Naive thymus-derived CD4-positive, alpha-beta T cell (primary cell): ENCODE measurements at places on chromosomes 7 and 10.

DNA sequence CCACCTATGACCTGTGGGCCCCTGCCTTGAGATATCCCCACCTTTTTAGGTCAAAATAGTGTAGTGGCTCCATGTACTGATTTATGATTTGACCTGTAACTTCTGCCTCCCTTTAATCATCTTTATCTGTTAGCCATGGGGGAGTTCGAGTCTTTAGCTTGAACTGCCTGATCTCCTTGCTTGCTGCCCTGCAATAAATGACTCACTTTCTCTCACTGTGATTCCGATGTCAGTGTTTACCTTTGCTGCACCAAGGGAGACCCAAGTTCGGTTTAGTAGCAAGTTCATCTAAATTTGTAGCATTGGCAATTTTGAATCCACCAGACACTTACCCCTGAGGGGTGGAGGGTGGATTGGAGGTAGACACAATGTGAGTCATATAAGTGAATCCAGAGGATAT lies 814.6 kb upstream of the AUTS2 start:
- DNase-seq = no peak

- no peak for DNase-seq
These were observed 236.6 kb downstream of the CDK14 start for GRCh38 chr7:90832726-90833125.

DNA sequence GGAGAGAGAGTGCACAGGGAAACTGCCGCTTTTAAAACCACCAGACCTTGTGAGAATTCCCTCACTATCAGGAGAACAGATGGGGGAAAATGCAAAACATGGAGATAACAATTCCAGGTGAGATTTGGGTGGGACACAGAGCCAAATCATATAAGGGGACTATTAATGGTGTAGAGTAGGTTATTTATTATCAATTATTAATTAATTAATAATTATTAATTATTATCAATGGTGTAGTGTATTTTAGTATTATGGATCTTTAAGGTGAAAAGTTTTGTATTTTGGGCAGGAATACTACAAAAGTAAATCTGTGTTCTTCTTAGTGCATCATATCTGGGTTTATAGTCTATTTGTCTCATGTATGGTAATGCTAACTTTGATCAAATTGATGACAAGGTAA lies 377.7 kb upstream of the KCND2 start:
- no peak for DNase-seq

DNA sequence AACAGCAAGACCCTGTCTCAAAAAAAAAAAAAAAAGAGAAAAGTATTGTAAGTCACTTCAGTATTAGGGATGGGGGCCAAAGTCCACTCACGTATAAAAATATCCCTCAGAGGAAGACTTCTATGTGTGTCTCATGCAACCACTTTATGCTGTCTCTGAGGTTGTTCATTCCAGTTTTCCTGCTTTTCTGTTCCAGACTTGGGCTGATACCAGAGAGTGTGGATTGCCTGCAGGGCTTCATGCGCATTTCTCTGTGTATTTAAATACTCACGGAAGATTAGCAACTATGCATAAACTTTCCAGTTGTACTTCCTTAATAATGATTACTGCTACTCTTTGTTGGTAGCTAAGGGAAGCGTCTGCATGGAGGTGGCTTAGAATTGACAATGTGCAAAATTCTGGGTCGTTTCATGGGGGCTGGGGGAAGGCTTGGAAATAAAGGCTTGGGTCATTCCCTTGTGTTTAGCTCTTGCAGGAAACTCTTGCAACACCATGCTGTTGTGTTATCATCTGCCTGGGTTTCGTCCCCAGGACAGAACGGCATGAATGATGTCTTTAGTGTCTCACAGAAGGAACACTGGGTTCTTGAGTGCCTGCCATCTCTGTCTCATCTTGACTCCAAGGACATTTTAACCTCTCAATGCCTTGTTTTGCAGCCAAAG lies 54.1 kb downstream of the KIAA1217 start:
- DNase-seq = no peak

DNA sequence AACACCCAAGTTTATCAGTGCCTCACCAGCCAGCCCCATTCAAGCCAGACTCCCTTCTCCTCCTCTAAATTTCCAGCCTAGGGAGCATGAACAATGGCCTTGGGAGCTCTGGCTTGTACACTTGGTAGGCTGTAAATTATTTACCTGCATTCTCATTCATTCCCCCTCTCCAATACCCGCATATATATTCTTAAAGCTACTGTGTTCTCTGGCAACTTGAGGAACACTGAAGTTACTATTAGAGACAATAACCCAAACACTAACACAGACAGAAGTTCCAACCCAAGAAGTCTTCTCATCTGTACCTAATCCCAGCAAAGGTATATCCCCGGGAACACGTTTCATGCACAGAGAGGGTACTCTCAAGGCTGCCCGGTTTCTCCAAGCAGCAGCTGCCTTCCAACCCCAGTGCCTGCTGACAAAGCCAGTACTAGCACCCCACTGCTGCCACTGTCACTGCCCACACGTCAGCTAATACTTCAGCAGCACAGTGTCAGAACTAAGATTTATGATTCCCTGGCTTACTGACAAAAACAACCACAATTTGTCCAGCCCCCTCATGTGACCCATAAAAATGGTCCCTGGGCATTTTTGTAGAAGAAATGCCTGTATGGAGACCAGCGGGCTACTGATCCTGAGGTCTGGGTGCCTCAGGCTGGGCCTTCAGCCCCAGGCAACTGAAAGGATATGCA lies 3.1 kb downstream of the WDR91 start:
- DNase-seq = no peak

- DNase-seq = no peak
These were observed 1.8 kb downstream of the REEP3 start for GRCh38 chr10:63522995-63523394.

GRCh38 chr7:141074162-141074991 lies 513 bp downstream of the TMEM178B start:
- DNase-seq = no peak

DNA sequence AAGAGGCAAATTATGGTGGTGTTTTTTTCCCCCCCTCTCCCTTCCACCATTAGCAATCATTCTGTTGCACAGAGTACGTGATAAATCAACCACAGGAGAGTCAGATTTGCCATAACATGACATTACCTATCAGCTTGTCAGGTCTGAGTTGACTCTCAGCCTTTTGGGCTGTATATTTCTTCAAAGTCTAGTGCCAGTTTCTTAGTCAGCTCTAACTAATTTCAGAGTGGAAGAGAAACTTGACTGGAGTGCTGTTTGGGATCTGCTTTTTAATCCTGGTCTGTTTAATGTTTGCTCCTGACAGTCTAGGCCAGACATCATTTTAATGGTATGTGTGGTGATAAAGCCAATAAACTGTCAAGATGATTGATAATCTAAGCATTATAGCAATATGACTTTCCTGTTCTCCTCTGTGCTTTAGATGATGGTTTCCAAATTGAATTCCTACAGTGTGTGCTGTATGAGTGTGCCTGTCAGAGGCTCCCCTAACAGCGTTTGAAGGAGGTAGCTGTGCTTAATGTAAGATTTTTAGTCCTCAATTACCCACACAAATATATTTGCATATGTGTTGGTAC lies 76.9 kb downstream of the LRMDA start:
- DNase-seq = no peak

- DNase-seq = no peak
These were observed 5.0 kb downstream of the PRKAG2 start for GRCh38 chr7:151871904-151872303.

DNA sequence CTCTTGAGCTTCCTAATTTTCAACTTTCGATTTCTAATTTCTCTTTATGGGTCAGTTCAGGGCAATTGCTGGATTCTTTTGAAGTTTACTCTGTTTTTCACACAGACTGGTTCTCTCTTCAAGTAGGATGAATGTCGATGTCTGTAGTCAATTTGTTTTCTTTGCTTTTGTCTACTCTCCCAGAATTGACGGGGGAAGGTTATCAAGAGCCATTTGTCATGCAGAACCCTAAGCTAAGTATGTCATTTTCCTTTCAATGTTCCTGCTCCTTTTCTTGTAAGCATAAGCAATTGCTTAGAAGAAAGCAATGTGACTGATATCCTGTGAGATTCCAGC lies 53.7 kb downstream of the SLC39A12 start:
- DNase-seq = no peak

- no peak for DNase-seq
These were observed 747.7 kb upstream of the POM121L12 start for GRCh38 chr7:52287698-52288097.

DNA sequence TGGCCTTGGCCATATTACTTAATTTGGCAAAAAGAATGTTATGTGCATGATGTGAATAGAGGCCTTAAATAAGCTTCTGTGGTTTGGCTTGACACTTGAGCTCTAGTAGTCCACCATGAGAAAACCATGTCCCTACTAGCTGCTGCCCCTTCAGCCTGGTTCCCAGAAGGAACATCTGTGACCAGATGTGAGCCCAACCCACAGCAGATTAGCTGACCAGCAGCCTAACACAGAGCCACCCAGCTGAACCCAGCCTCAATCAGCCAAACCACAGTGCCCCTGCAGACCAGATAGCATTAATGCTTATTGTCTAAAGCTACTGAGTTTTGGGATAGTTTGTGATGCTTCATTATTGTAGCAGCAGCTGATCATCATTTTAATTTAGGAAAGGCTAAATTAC lies 16.6 kb downstream of the JAZF1 start:
- no peak for DNase-seq

DNA sequence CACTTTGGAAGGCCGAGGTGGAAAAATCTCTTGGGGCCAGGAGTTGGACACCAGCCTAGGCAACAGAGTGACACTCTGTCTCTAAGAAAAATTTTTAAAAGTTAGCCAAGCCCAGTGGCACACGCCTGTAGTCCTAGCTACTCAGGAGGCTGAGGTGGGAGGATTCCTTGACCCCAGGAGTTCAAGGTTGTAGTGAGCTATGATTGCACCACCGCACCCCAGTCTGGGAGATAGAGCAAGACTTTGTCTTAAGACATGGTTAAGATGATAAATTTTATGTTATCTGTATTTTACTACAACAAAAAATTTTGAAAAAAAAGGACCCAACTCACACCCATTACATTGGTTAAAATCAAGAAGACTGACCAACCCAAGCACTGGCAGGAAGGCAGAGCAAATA lies 44.4 kb upstream of the SMARCD3 start:
- no peak for DNase-seq

GRCh38 chr7:49243521-49243920 lies 319.2 kb downstream of the CDC14C start:
- no peak for DNase-seq

GRCh38 chr7:78420001-78420400 lies 621.4 kb downstream of the PHTF2 start:
- DNase-seq = no peak

GRCh38 chr10:115093776-115094408 lies 727 bp downstream of the ATRNL1 start:
- DNase-seq = no peak
